ENCODE measurements at places on chromosomes 16 and 17.

- peak; percentile 88 for DNase-seq
Measured at GRCh38 chr16:81730090-81731051, 48.7 kb upstream of the PLCG2 start.

DNA sequence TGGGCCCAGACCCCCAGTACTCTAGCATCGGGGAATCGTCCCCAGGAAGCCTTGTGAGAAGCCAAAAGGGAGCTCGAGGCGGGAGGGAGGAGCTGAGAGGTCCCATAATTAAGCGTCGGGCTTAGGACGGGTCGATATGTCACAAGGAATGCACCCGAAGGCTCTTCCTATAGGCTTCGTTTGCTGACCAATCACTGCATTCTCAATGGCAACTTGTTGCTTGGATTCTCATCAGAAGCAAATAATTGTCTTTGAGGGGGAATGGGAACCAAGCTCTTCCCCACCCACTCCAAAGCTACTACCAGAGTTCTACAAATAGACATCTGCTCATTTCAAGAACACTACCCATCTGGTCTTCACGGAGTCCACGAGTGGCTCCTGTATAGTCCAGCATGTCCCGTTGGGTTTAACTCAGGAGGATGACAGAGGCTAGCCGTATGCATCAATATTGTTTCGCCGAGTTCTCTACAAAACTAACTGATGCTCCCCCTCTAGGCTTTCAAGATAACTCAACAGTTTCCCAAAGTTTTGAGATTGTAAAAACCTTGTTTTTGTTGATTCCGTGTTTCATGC, 628 bp upstream of the BLMH start:
- DNase-seq, result no peak

DNA sequence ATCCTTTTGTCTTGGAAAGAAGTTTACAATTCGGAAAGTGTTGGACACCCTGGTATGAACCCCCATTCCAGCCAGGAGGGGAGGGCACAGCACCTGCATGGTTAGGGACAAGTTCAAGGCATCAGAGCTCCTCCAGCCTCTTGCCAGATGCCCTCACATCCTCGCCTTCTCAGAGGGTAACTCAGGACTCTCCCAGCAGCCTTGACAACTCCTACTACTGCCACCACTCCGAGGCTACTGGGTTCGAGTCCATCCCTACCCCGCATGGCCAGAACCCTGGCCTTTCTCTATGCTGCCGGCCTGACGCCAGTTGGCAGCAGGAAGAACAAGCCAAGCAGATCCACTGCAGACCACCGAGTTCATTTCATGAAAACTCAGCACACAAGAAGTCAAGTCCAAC, 34.1 kb downstream of the AXIN2 start:
- DNase-seq, result no peak

- no peak for DNase-seq
Measured at GRCh38 chr17:917941-918740, 61.4 kb downstream of the NXN start.

GRCh38 chr17:82316651-82317393, 586 bp downstream of the CD7 start:
- no peak for DNase-seq

GRCh38 chr17:6857904-6858303, 26.4 kb upstream of the TEKT1 start:
- DNase-seq, result no peak

GRCh38 chr17:12107905-12108304, 87.2 kb downstream of the MAP2K4 start:
- DNase-seq, result no peak

DNA sequence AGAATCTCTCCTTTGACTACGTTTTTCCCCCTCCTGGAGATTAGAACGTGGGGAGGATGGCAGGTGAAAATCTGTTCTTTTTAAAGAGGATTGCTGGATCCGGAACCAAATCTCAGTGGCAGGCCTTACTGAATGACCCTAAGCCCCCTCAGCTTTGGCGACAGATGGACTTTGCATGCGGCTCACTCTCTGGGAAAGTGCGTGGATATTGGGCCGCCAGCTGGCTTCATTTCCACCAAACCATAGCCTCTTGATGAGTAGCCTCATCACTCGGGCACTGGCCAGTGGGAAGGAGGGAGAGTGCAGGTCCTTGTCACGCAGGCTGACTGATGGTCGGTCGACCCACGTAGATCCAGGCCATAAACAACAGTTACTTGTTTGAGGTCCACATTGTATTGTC, 31.3 kb upstream of the CCDC182 start:
- no peak for DNase-seq

- no peak for DNase-seq
Measured at GRCh38 chr17:19554393-19554792, 20.7 kb downstream of the SLC47A1 start.

- peak; percentile 8 for DNase-seq
Measured at GRCh38 chr16:1378804-1379303, 27.1 kb downstream of the GNPTG start.

- DNase-seq, result no peak
Measured at GRCh38 chr17:79977708-79978547, 57.7 kb downstream of the TBC1D16 start.

DNA sequence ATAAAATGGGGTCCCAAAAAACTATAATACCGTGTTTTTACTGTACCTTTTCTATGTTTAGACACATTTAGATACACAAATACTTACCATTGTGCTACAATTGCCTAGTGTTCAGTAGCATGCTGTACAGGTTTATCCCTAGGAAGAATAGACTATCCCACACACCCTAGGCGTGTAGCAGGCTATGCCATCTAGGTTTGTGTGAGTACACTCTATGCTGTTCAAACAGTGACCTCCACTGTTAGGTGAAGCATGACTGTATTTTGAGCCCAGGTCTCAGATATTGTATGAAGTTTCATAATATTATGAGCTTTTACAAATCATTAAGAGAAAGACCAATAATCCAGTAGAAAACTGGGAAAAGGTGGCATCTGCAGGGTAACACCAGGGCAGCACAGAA, 23.6 kb downstream of the MILR1 start:
- no peak for DNase-seq

DNA sequence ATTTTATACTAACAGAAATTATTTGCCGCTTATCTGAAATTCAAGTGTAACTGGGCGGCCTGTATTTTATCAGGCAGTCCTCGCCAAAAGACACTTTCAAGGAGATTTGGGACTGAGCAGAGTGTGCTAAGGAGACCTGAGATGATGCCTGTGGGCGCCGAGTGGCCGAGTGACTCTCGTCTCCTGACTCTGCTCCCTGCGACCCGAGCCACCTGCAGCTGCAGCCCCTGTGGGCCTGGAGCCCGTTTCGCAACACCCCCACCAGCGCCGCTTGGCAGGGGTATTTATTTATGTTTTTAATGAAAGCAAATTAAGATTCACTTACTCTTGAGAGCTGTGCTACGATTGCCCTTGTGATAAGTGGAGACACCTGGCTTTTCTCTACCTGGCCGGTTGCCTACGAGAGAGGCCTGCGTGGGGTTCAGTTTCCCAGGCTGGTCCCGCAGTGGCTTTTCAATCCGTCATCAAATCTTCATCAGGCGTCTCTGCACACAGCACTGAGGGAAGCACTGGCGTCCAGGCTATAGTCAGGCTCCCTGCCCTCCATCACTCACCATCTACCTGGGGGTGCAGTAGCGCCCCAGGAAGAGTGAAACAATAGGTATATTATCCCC, 124.0 kb downstream of the SEC14L1 start:
- DNase-seq, result no peak

- DNase-seq, result no peak
Measured at GRCh38 chr16:82609140-82609539, 17.6 kb upstream of the CDH13 start.

DNA sequence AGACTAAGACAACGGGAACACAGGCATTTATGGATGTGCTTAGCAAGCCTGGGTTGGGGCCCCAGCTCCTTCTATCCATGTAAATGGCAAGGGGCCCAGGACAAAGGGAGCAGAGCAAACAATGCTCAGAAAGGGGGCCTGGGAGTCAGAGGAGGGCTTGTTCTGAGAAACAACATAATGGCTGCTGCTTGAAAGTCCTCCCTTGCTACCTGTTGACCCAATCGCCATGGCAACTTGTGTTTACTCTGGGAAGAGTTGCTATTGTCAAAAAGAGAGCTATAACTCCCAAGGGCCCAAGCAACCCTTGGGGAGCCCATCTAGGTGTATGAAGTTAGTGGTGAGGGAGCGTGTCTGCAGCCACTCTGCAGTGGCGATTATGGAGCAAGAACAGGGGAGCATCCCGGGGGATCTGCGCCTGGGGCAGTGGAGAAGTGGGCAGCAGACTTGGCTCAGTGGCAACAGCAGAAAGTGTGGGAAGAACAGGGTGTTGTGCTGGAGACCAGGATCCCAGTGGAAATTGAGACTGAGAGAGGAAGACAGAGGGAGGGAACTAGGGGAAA, 118.7 kb upstream of the NLRP1 start:
- DNase-seq, result no peak

DNA sequence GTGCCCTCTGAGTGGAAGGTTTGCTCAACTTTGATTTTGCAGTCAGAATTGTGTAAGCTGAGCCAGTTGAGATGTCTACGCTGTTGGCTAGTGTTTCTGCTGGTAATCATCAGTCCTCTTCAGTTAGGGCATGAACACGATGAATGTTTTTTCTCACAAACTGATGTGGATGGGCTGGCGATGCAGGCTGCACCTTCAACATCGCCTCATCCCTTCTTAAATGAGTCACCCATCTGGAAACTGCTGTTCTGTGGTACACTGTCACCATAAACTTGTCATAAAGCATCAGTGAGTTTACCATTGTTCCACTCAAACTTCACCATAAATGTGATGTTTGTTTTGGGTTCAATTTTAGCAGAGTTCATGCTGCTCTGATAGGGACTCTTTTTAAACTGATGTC, 8.4 kb downstream of the C16orf95 start:
- no peak for DNase-seq

- DNase-seq, result no peak
Measured at GRCh38 chr17:7190276-7190917, 11.2 kb upstream of the ASGR1 start.

GRCh38 chr17:41504246-41504977, 1.0 kb downstream of the KRT13 start:
- no peak for DNase-seq

- no peak for DNase-seq
Measured at GRCh38 chr17:64520359-64520758, 13.6 kb downstream of the CEP95 start.

GRCh38 chr17:50423553-50424159, 2.4 kb upstream of the ACSF2 start:
- DNase-seq, result no peak

DNA sequence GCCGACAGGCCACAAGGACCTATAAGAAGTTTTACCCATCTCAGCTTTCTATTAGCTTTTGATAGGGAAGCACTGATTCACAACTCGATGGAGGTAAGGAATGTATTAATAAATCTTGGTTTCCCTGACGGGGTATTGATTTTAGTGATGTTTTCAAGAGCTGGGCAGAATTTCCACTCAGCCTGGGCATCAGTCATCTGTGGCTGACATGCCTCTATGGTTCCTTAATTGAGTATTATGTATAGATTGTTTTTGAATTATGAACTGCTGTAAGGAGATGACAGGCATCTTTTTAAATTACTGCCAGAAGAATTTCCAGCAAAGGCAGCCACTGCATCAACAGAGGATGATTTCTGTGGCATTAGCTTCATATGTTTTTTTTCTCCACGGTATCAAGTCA, 128.6 kb downstream of the CPPED1 start:
- DNase-seq, result no peak

- DNase-seq, result peak; percentile 32
Measured at GRCh38 chr17:41864498-41864835, 756 bp downstream of the KLHL11 start.

GRCh38 chr17:1532836-1533602, 16.6 kb upstream of the INPP5K start:
- DNase-seq, result no peak

GRCh38 chr17:28335959-28336871, 654 bp downstream of the TNFAIP1 start:
- peak; percentile 49 for DNase-seq

DNA sequence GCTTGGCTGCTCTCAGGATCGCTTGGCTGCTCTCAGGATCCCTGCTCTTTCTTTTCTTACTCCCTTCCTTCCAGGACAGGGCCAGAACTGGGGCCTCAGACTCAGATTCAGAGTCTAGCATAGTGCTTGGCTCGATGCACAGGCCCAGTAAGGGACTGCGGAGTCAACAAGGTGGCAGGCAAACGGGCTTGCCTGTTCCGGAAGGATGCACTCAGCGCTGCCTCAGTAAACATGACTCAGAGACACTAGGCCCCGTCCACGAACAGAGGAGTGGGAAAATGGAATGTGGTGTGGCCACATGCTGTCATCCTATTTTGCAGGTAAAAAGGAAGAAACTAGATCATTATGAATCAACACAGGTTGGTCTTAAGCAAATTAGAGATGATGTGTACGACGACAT, 9.8 kb downstream of the SPHK1 start:
- DNase-seq, result no peak

- DNase-seq, result no peak
Measured at GRCh38 chr17:9512323-9513168, 63.1 kb downstream of the STX8 start.

- no peak for DNase-seq
Measured at GRCh38 chr17:7744416-7744815, 26.9 kb downstream of the DNAH2 start.

- no peak for DNase-seq
Measured at GRCh38 chr16:17358846-17359245, 111.9 kb downstream of the XYLT1 start.

DNA sequence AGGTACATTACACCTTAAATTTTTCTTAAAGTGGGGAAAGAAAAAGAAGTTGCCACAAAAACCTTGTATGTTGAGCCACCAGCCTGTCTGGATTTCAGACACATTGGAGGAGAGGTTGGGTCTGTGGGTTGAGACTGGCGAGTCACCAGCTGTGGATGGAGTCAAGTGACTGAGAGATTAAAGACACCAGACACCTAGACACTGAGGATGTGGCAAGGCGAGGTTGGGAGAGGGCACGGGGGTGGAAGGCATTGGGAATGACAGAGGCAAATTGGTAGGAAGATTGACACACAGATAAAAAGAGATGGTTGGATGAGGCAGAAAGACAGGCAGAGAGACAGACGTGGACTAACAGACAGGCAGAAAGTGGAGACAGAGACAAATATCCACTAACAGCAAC, 49.6 kb downstream of the KCNJ12 start:
- no peak for DNase-seq

DNA sequence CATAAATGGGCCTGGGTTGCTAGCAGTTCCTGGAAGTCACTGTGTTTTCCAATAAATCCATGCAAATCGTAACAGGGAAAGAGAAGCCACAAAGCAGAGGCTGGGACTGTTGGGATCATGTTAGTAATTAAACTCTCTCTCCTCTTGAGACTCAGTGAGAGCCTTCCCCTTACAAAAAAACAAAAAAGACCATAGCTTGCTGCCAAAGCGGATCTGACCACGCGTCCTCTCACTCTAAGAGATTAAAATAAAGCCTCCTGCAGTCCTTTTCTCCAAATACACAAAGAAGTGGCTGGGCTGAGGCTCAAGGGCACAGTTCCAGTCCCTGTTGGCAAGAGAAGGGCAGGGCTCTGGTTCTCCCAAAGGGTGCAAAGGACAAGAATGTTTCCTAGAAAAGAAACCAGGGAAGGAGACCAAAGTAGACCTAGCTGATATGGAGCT, 38.5 kb downstream of the PIGL start:
- peak; percentile 94 for DNase-seq

GRCh38 chr17:4490637-4491061, 8.0 kb upstream of the SPNS2 start:
- DNase-seq, result no peak

GRCh38 chr17:83106056-83106588, 26.7 kb downstream of the METRNL start:
- DNase-seq, result no peak

- DNase-seq, result no peak
Measured at GRCh38 chr17:556431-556995, 158.1 kb downstream of the VPS53 start.

Measured in right lung (tissue), 10 donors.